ENCODE measurements at places on chromosomes 16 and 17. TPM values are rescaled to one million over a fixed set of nuclear protein-coding genes. Genes with fewer than 3 reads are reported as not detected.

Gene TUBB3
- not detected for total RNA-seq

DNA sequence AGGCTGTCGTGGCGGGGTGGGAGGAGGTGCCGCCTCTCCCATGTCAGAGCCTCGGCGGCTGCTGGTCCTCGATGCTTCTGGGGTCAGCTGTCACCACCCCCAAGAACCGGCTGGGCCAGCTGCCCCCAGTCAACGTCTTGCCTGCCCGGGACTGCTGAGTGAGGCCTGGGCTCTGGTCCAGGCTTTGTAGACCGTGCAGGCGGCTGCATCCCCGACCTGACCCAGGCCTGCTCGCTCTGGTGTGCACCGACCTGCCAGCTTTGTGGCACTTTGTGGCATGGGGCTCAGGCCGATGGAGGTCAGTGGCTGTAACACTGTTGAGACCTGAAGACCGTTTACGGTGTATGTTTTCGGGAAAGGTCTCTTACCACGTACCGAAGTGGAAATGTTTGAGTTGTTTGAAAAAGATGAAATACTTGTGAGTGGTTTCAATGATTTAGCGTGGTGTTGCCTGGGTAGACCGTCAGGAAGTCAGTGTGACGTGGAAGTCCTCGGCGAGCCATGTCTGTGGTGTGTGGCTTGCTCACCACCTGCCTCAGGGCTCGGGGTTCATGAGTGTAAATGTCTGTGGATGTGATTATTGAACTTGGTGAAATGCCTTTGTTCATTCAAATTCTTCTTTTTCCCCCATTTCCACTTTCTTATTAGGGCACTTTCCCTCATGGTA lies 53.2 kb upstream of the ZNF750 start:
- no peak for DNase-seq

Gene KIF2B
- not detected for total RNA-seq

Gene CTF1
- total RNA-seq, result 0.40 TPM

- DNase-seq, result no peak
These were observed 119.6 kb upstream of the HAS3 start for GRCh38 chr16:68985855-68986254.

DNA sequence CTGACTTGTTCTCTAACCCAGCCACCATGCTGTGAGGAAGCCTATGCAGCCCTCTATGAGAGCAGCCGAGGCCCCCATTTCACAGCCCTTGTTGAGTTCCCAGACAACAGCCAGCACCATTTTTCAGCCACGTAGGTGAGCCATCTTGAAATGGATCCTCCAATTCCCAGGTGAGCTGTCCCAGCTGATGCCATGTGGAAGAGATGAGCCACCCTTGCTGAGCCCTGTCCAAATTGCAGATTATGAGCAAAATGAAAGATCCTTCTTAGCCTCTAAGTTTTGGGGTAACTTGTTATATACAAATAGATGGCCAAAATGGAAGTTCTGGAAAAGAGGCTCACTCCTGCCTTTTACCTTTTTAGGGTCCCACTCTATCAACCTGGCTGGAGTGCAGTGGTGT lies 25.7 kb upstream of the TIMP2 start:
- DNase-seq, result no peak

DNA sequence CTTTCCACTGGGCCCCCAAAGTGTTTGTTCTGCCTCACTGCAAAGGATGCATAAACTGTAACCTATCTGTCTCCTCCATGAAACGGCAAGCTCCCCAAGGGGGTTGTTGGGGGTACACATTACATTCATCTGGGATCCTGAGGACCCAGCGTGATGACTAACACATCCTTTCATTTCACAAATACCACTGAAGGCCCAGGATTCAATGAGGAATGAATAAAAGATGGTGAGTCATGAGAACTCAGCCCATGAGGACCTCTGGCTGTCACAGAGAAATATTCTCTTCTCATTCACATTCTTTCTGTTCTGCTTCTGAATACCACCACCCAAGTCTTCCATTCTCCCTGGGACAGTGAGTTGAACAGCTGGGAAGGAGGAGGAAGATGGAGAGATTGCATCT lies 149.8 kb downstream of the RBFOX3 start:
- DNase-seq, result no peak

Gene ST6GALNAC1
- total RNA-seq, result 5.8 TPM

- no peak for DNase-seq
These were observed 37.4 kb downstream of the TK2 start for GRCh38 chr16:66512272-66513110.

- DNase-seq, result no peak
These were observed 50.8 kb downstream of the MRTFB start for GRCh38 chr16:14121872-14122271.

DNA sequence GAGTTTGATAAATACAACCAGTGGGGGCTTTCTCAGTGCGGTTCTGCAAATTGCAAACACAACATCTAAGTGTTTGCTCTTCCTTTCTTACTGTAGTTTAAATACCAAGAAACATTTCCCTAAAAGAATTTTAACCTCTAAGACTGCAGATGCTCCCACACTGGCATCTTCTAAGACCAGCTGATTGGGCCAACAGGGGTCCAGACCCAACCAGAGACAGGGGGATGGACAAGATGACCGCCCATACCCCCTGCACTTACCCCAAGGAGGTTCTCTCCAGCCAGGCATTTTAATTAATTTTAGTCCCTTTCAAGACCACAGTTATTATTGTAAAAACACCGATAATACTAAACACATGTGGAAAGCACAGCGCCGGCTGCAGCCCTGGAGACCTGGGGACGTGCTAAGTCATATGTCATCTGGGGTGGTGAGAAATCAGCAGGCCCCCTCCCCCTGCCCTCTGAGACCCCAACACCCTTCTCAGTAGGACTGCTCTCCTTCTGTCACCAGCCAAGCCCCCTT lies 242.3 kb downstream of the SOX9 start:
- no peak for DNase-seq

Gene MON1B
- 62.3 TPM for total RNA-seq

DNA sequence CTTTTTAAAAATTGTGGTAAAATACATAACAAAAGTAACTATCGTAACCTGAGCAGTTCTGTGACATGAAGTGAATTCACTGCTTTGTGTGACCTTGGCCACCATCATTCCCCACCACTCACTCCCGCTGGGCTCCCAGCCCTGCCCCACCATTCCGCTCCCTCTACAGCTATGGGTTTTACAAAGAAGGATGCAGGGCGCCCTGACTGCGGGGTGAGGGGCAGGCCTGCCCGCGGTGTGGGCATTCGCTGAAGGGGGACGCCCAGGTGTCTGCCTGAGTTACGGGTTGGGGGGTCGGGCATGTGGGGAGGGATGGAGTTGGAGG lies at the start of gene CEMP1:
Gene CEMP1 (minus strand): TSS at position 38 of the 325 bp plus-strand sequence. CDS start 335 bp downstream, outside the sequence.
- no peak for DNase-seq

- peak; percentile 49 for DNase-seq
These were observed at the start of gene IL32 for GRCh38 chr16:3065069-3065741. IL32 (plus strand) TSS chr16:3065640; CDS start chr16:3065812, 172 bp downstream.

GRCh38 chr17:35554668-35555067 lies 6.0 kb downstream of the SLFN14 start:
- no peak for DNase-seq

DNA sequence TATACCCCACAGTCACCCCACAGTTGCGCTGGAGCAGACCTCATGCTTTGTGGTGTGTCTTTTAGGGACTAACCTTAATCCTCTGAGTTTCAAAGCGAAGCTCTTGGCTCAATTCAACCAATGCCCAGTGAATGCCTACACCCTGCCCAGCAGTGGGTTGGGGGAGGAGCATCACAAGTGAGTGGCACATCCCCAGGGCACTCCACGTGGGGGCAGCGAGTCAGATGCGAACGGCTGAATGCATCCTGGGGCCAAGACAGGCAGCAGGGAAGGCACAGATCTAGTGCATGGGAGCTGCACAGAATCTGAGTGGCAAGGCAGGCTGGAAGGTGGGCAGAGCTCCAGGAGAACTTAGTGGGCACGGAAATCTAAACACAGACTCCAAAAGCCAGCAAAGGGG lies 39.2 kb downstream of the IFT140 start:
- DNase-seq, result no peak

- DNase-seq, result no peak
These were observed at the start of gene CTRB1 for GRCh38 chr16:75218256-75219076. CTRB1 (plus strand) TSS chr16:75218988; CDS start chr16:75219008, 20 bp downstream.

GRCh38 chr16:83579436-83579835 lies 228.3 kb upstream of the HSBP1 start:
- DNase-seq, result no peak

Gene SALL1
- total RNA-seq, result not detected

GRCh38 chr17:79617740-79618382 lies 7.0 kb upstream of the RBFOX3 start:
- no peak for DNase-seq

Gene LCMT1
- 33.0 TPM for total RNA-seq

Gene ATP5PD
- total RNA-seq, result 161 TPM

Measured in naive thymus-derived CD4-positive, alpha-beta T cell (primary cell).